ENCODE measurements at places on chromosomes 7 and 10.

DNA sequence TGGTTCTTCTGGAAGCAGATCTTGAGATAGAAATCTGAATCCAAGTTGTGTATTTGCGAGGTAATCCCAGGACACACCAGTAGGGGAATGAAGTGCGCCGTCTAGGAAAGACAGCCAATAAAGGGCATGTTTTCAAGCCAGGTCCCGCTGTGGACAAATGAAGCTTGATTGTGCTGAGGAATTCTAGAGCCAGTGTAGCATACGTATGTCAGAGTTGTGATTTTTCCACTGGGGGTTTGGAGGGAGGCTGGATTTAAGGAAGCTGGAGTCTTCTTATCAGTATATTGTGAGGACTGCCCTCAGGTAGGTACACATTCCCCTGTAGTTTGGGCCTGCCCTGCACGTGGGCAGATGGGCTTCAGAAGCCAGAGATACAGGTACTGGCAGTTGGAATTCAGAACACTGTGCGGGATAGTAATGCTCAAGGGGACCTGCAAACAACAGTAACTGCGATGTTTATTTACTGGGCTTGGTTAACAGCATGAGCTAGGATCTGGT lies 50.9 kb downstream of the GALNT11 start:
- no peak for DNase-seq

DNA sequence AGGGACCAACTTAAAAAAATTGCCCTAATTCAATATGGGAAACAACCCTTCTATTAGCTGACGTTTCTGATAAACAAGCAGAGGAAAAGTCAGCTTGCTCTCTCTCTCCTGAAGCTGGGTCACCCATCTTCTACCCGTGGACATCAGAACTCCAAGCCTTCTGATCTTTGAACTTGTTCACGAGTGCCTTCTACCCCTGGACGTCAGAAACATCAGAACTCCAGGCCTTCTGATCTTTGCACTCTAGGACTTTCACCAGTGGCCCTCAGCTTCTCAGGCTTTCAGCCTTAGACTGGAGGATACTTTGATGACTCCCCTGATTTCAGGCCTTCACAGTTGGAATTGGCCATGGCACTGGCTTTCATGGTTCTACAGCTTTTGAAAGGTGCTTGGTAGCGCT lies 41.8 kb downstream of the AKR1C8 start:
- DNase-seq, result no peak

- no peak for DNase-seq
These were observed 47.7 kb downstream of the KIAA1217 start for GRCh38 chr10:24256619-24257107.

DNA sequence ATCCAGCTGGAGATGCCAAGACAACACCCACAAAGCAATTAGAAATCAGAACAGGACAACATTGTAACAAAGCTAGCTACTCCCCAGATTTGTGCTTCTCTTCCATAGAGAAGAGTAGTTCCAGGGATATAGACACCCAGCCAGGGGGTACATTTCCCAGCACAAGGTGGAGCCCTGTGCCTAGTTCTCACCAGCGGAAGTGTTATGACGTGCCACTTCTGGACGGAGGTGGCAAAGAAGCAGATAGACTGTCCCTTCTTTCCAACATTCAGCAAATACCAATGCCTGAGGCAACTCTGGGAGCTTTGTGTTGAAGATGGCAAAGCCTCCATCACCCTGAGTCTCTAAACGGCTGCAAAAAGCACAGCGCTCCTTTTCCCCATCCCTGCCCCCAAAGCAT lies 23.4 kb upstream of the GSAP start:
- DNase-seq, result no peak

DNA sequence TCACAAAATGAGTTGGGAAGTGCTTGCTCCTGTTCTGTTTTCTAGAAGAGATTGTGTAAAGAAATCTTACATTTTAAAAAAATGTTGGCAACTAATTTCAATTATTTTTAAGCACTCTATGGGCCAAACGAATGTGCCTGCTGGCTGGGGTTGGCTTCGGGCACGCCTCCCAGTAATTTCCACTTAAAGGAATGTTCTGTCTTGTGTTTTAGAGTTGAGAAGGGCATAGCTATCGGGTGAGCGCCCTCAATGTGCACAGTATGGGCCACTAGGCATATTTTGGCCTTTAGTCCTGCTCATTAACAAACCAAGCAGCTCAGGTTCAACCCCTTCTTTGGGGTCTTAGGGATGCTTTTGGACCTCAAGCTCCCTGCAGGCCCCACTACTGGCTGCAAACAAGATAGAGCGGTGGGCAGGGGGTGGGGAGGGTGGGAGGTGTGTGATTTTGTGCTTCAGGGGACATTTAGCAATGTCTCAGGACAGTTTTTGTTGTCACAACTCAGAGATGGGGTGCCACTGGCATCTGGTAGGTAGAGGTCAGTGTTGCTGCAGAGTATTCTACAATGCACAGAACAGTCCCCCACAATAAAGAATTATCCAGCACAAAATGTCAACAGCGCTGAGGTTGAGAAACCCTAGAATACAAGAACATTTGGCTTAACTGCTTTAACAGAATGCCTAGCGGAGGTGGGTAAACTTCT lies 40.7 kb downstream of the TACC2 start:
- DNase-seq, result no peak

DNA sequence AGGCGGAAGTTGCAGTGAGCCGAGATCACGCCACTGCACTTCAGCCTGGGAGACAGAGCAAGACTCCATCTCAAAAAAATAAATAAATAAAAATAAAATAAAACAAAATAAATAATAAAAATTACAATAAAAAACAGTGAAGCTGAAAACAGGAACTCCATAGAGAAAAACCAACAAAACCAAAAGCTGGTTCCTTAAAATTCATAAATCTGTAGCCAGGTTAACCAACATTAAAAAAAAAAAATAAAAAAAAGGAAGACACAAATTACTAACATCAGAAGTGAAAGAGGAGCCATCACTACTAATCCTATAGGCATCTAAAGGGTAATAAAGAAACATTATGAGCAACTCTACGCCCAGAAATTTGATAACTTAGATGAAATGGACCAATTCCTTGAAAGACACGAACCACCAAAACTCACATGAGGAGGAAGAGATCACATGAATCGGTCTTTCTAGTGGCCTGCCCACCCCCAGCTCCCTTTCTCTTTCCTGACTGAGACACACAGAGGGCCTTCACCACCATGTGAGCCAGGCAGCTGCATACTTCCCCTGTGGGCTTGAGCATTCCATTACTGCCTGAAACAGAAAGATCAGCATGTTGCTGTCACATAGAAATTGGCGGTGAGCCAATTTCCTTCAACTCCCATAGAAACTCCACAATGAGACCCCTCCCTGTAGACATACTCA lies 208.7 kb downstream of the MAD1L1 start:
- DNase-seq, result no peak

DNA sequence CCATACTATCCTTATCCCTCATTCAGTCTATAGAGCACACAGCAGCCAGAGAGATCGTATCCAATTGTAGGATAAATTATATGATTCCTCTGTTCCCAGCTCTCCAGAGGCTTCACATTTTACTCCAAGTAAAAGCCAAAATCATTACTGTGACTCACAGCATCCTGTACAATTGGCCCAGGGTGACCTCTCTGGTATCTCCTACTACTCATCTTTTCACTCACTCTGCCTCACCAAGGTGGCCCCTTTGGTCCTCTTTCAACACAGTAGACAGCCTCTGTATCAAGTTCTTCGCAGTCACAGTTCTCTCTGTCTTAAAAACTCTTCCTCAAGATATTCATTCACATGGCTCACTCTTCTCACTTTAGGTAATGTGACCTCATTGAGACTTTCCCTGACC lies 72.6 kb upstream of the LSM8 start:
- DNase-seq, result no peak

DNA sequence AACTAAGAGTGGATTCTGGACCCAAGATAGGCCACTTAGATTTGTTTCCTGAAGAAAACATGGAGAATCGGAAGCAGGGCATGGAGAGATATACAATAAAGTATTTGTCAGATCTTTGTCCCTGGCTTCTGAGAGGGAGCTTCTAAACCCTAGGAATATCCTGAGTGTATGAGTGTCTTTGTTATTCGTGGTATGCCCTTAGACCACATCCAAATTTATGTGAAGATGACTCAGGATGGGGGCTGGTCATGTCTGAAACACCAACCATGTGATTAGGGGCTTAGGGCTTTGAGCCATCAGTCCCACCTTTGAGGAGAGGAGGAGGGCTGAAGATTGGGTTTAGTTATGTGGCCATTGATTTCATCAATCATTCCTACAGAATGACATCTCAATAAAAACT lies 69.7 kb upstream of the PLPP4 start:
- no peak for DNase-seq

GRCh38 chr10:5071411-5072198 lies 22.6 kb upstream of the AKR1C3 start:
- no peak for DNase-seq
